ENCODE measurements at places on chromosomes 1 and 21.

GRCh38 chr1:109059026-109059425, 16.8 kb downstream of the TAF13 start:
- DNase-seq = no peak

- peak; percentile 42 for DNase-seq
Observed at GRCh38 chr1:191582169-191582568, 576.1 kb upstream of the RGS18 start.

- DNase-seq = no peak
Observed at GRCh38 chr1:160542303-160542945, 19.4 kb upstream of the SLAMF6 start.

DNA sequence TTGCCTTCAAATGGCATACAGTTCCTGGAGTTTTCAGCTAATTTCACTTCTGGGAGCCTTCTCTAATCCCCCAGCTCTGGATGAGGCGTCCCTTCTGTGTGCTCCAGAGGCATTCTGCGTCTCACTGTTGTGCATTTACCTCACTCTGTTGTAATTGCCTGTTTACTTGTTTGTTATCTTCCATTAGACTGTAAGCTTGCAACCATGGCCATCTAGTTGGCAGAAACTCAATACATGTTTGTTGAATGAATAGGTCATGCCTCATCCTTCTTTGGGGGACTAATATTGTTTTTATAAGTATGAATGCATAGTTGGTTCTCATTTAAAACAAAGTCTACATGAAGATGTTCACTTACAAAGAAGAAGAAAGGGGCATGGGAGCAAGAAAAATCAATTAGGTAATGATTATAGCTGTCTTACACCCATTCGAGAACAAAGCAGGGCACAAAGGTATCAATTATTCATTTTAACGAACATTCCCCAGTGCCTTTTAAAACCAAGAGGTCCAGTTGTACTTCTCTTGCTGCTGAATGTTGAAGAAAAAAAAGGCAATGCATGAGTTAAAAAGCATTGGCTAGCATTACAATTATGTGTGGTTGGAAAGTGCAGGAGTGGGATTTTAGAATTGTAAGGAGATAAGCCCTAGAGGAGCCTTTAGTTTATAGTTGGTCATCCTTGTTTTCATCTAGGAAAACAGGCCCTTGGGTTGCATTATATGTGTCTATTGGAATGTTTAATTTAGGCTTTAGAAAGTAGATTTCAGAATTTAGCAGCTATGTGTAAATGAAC, 6.0 kb downstream of the RGL1 start:
- no peak for DNase-seq

- DNase-seq = no peak
Observed at GRCh38 chr1:213443415-213443814, 392.4 kb downstream of the RPS6KC1 start.

GRCh38 chr1:60765204-60765603, 317.2 kb upstream of the NFIA start:
- peak; percentile 59 for DNase-seq

GRCh38 chr1:147575376-147575775, 34.1 kb downstream of the BCL9 start:
- no peak for DNase-seq

- no peak for DNase-seq
Observed at GRCh38 chr21:14317507-14317906, 65.4 kb downstream of the HSPA13 start.

GRCh38 chr21:36429947-36430546, 44.9 kb downstream of the CHAF1B start:
- DNase-seq = peak; percentile 45

- DNase-seq = no peak
Observed at GRCh38 chr1:29946057-29946456, 709.7 kb downstream of the PTPRU start.

DNA sequence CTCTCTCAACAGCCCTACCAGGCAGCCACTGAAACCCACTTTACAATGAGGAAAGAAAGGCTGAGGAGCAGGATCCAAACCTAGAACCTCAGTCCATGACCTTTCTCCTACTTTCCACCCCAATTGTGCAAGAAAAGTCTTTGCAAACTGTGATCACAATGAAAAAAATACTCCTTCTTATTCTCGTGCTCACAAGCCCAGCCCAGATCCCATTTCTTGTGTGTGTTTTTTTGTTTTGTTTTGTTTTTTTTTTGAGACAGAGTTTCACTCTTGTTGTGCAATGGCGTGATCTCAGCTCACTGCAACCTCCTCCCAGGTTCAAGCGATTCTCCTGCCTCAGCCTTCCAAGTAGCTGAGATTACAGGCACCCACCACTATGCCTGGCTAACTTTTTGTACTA, 97.7 kb downstream of the CRYAA start:
- DNase-seq = no peak

- DNase-seq = no peak
Observed at GRCh38 chr1:2465371-2466269, 10.5 kb upstream of the PLCH2 start.

- DNase-seq = no peak
Observed at GRCh38 chr1:18005238-18005637, 102.4 kb upstream of the IGSF21 start.

DNA sequence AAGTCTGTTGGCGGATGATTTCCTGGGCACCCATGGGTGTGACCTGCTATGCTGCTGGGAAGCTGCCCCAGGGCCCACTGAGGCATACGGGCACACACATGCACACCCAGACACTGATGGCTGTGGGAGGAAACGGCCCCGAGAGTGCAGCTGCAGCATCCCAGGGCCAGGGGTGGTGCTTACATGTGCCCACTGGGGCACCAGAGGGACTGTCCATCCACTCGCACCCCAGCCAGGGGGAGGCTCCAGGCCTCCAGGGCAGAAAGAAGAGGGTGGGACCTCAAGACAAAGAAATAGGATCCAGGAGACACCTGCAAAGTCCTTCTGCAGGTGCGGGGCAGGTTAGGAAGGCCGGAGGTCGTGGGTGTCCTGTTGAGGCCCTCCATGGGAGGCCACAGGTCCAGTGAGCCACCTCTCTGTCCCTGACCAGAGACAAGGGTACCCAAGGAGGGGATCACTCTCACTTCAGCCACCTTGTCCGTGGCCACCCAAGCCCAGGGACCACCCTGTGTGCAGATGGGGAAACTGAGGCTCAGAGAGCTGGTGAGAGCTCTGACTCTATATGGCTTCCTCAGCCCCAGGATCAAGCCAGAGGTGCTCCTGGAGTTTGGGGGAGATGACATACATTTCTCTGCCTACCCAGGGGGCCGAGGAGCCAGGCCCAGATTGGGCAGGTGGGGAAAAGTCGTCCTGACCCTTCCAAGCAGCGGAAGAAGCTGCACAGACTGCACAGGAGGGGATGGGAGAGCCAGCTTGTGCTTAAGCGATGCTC, 57.1 kb downstream of the WNT9A start:
- DNase-seq = no peak

- no peak for DNase-seq
Observed at GRCh38 chr21:25870084-25870483, 135.3 kb downstream of the GABPA start.
